ENCODE measurements at places on chromosomes 16 and 17.

DNA sequence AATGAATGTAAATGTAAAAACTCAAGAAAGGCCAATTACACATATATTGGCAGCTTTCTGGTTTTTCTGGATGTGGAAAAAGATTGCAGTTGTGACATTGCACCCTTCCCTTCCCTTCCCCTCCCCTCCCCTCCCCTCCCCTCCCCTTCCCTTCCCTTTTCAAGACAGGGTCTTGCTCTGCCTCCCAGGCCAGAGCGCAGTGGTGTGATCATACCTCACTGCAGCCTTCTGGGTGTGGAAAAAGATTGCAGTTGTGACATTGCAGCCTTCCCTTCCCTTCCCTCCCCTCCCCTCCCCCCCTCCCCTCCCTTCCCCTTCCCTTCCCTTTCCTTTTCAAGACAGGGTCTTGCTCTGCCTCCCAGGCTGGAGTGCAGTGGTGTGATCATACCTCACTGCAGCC lies 41.7 kb downstream of the PIK3R5 start:
- DNase-seq: no peak

GRCh38 chr17:75878174-75878998 lies at the start of gene TRIM47:
Gene TRIM47 (minus strand): TSS chr17:75878581. CDS start chr17:75878548, 33 bp downstream.
- no peak for DNase-seq

GRCh38 chr17:75566834-75567233 lies 20.8 kb upstream of the MYO15B start:
- DNase-seq: no peak

DNA sequence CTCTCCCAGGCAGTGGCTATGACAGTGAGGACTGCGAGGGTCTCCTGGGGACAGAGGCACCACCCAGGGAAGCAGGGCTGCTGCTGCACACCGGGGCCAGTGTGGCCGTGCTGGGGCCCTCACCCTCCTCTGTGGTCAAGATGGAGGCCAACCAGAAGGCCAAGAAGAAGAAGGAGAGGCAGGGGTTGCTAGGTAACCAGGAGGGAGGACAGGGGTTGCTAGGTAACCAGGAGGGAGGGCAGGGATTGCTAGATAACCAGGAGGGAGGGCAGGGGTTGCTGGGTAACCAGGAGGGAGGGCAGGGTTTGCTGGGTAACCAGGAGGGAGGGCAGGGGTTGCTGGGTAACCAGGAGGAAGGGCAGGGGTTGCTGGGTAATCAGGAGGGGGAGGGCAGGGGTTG lies 55.2 kb downstream of the ACTG1 start:
- no peak for DNase-seq

GRCh38 chr17:7351665-7352502 lies at the start of gene KCTD11:
Gene KCTD11 (plus strand): TSS chr17:7352162.
- DNase-seq: no peak

GRCh38 chr16:86502856-86503748 lies 7.2 kb upstream of the FOXF1 start:
- no peak for DNase-seq

DNA sequence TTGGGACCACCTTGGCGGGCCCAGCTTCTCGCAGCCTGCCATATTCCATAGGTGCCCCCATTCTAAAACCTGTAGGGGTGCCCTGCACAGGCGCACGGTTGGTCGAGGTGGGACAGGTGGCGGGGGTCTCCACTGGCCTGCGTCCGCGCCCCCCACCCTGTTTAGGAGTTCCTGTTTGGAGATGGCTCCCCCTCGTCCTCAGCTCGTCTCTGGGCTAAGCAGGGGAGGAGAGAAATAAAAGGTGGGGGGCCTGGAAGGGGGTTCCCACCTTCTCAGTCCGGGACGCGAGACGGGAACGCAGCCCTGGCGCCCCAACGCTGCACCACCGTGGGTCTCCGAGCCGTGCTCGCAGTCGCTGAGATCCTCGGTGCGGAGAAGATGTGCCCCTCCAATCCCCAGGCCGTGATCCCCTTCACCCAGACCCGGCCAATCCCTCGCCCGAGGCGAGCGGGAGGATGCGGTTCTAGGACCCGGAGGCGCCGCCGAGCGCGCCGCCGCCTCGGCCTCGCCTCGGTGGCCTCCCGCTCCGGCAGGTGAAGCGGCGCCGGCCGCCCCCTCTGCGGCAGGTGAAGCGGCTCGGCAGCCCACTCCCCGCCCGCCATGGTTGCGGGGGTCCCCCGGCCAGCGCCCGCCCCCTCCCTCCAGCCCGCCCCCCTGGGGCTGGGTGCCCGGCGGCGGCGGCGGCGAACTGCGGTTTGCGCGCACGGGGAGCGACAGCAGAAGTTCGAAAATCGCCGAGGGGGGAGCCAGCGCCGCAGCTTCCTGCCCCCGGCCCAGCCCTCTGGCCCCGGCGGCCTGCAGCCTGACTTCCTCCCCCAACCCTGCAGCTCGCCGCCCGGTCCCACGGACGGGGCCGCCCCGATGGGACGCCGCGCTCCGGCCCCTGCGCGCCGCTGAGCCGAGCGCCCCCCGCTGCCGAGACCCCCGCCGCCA lies at the start of gene FMNL1:
FMNL1 (plus strand) TSS at position 805 of the 933 bp plus-strand sequence. CDS start 240 bp downstream, outside the sequence.
- DNase-seq: no peak

GRCh38 chr16:9091867-9092281 lies 430 bp downstream of the HAPSTR1 start:
- DNase-seq: no peak

GRCh38 chr17:74527081-74527480 lies 4.2 kb downstream of the CD300LB start:
- no peak for DNase-seq

DNA sequence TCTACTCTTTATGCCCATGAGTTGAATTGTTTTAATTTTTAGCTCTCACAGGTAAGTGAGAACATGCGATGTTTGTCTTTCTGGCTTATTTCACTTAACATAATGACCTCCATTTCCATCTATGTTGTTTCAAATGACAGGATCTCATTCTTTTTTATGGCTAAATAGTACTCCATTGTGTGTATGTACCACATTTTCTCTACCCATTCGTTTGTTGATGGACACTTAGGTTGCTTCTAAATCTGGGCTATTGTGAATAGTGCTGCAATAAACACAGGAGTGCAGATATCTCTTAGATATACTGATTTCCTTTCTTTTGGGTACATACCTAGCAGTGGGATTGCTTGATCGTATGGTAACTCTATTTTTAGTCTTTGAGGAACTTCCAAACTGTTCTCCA lies 19.3 kb upstream of the CA4 start:
- DNase-seq: no peak

DNA sequence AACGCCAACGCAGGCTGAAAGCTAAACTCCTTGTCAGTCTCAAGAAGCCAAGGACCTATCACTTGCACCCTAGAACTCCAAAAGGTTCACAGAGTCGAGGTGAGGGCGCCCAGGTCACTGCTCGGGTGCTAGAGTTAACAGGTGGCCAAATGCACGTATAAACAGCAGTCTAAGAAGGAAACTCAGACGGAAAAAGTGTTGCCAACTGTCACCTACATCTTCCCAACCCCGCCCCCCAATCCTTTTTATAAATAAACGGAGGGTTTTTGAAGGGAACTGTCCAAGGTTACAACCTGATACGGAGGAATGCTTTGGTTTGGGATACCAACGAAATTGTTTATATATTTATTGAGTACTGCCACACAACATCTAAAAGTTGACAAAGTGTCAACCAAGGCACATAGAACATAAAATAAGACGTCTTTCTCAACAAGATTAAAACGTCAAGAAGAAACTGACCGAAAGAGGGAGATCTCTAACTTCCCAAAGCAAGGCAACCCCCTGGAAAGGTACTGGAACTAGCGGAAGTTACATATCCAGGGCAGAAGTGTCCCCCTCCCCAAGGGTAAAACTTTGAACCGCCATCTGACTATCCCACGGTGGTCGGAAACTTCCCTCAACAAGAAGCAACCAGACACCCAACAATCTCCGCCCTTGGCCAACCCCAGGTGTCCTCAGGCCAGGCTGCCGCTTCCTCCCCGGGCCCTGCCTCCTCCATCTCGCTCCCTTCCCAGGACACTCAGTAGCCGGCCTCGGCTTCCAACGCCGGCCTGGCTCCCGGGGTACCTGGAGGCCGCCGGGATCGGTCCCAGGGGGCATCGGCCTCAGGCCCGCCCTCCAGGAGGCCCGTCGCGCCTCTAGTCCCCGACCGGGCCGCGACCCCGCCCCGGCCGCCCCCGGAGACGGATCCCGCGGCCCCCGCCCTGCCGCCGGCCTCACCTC lies 982 bp downstream of the SPAG9 start:
- no peak for DNase-seq

GRCh38 chr16:55917373-55918160 lies 42.4 kb upstream of the CES5A start:
- DNase-seq: no peak

- DNase-seq: no peak
These were observed 65.2 kb downstream of the PIPOX start for GRCh38 chr17:29107933-29108822.

DNA sequence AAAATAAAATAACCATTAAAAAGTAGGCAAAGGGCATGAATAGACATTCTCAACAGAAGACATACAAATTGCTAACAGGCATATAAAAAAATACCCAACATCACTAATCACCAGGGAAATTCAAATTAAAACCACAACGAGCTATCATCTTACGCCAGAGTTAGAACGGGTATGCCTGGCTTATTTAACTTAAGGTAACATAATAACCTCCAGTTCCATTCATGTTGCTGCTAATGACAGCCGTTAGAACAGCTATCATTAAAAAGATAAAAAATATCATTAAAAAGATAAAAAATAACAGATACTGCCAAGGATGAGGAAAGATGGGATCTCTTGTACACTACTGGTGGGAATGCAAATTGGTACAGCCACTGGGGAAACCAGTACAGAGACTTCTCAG lies 89.3 kb downstream of the GAS7 start:
- DNase-seq: no peak

GRCh38 chr17:27457360-27457715 lies 1.1 kb downstream of the KSR1 start:
- no peak for DNase-seq

DNA sequence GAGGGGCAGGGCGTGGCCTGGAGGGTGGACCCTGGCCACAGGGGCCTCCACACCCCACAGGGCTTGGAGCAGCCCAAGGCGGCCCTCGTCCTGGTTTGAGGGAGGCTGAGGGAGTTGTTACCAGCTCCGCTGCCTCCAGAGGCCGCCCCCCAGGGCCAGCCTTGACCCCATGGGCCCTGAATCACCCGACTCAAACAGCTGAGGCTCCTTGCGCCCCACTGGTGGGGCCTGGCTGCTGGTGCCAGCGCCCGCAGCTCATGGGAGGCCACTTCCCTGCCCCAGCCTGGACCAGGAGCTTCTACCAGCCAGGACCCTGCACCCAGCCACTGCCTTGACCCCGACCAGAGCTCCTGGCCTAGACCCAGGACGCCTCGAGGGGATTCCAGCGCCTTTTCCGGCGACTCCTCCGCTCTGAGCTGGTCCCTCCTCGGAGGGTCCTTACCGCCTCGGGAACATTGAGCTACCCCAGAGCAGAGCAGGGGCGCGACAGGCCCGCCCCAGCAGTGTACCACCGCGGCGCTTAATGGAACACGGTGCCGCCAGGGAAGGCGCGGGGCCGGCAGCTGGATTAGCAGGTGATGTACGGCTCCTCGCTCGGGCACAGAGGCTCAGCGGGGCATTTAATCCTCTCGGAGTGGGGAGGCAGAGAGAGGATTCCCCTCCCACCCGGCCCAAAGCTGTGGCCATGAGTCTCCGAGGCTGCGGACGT lies 37.2 kb downstream of the GSE1 start:
- no peak for DNase-seq

DNA sequence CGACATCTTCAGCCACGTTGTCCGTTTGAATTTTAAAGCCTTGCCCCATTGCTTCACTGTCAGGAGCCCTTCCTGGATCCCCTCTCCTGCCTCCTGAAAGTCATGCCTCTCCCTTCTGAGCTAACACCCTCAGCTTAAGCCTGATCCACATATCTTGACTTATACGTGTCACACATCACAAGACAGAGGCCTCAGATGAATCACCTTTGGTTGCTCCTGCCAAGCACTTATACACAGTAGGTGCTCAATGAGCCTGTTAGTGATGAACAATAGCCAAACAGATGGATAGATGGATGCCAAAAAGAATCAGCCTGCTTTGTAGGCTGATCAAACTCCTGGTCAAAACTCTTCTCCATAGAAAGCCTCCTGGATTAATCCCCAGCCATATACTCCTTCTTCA lies 31.8 kb downstream of the PITPNM3 start:
- DNase-seq: no peak

DNA sequence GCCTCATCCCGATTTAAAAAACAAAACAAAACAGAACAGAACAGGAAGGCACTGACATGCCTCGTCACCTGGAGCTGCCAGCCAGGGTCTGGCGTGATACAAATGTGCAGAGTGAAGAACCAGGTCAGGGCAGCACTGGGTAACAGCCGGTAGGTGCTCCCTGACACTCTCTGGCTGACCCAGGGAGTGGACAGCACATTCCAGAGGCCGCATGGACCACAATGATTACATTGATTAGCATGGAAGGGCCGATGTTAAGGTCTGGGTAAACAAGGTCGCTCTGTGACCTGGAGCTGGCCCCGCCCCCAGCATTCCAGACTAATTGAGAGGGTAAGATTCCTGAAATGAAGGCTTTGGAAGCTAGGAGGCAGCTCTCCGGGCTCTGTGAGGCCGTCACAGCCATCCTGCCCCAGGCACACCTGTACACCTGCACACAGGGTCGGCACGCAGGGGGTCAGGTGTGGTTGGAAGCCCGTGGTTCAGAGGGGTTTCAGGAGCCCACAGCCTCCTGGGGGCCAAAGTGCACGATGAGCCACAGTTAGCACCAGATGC lies 21.4 kb downstream of the PIEZO1 start:
- no peak for DNase-seq

GRCh38 chr17:3911271-3912053 lies 4.8 kb downstream of the P2RX1 start:
- DNase-seq: no peak

DNA sequence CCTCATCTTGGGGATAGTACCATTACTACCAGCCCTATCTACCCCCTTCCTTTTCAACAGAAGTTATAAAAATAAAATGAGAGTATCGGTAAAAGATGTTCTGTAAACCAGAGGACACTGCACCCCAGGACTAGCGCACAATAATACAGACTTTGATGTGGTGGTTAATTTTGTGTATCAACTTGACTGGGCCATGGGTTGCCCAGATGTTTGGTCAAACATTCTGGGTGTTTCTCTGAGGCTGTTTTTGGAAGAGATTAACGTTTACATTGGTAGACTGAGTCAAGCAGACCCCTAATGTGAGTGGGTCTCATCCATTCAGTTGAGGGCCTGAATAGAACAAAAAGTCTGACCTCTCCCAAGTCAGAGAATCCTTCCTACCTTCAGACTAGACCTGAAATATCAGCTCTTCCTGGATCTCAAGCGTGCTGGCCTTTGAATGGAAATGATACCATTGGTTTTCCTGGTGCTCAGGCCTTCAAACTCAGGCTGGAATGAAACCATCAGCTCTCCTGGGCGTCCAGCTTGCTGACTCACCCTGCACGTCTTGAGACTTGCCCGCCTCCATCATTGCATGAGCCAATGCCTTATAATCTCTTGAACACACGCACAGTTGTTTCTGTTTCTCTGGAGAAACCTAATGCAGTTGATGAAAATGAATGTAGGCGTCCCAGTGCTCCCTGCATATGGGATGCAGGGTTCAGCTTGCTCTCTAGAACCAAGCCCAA lies 10.1 kb downstream of the MRM1 start:
- DNase-seq: no peak

DNA sequence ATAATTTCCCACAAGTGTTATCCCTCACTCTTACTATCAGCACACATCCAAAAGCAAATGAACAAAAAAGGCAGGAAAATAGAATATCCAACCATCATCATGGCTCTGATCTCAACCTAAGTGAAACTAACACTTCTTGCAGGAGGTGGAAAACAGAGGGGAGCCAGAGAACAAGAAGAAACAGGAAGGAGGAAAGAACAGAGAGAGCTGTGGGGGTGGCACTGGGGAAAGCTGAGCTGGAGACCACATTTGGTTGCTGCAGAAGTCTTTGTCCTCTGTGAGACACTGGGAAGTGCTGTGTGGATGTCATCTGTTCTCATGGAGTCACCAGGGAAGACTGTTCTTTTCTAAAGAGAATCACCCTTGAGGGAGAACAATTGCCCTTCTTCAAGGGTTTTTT lies 34.7 kb downstream of the GRB7 start:
- no peak for DNase-seq

Measured in esophagus squamous epithelium (tissue), 5 donors.